ENCODE measurements at places on chromosomes 6 and 20.

DNA sequence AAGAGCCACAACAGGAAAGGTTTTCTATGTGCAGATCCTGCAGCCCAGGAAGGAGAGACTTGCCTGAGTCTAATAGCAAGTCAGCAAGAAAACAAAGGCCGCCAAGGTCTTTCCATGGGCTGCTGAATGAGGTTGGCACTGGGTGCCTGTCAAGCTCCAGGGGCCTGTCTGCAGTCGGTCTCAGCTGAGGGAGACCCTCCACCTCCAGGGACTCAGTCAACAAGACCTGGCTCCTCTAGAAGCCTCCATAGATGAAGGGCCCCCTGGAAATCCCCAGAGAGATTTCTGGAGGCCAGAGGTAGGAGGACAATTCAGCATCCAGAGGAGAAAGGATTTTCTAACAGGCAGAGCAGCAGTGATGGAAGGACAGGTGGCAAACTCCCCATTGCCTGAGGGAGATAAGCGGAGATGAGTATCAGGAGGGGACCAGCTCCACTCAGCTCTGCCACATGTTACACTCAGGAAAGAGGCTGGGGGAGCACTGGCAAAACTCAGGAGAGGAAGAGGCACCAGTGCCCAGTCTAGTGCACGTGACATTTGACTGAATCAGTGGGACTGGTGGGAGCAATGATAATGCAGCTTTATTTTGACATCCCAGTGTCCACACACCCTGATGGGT lies 33.5 kb upstream of the FKBP1A start:
- DNase-seq = no peak

- no peak for DNase-seq
These were observed 150.7 kb downstream of the RIMS1 start for GRCh38 chr6:72037006-72037405.

GRCh38 chr6:110642711-110643110 lies 166.3 kb upstream of the SLC22A16 start:
- no peak for DNase-seq

DNA sequence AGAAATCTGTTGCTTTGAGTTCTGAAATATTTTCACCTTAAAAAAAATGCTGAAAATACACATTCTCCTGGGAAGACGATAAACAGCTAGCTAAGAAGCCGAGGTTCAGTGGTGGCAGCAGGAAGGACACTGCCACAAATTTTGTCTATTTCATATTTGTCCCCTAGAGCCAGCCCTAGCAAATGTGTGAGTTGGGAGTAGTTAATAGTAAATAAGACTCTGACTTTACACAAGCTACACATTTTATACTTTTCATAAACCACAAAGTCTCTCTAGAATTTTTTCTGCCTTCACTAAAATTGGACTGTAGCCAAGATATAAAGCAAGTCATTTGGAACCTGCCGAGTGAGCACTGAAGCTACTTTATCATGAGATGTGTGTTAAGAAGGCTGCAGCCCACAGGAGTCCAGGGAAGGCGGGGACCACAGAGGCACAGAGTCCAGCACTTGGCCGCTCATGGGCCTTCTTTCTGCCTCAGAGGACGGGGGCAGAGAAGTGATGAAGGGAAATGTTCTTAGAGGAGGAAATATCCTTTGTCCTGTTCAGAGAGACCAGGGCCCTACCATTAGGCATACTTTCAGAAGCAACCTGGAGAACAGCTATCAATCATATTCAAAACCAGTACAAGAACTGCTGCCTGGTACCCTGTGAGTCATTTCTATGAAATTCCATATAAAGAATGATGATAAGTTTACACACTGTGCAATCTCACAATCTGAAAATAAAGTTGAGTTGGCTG lies 241.7 kb upstream of the TAB2 start:
- no peak for DNase-seq

DNA sequence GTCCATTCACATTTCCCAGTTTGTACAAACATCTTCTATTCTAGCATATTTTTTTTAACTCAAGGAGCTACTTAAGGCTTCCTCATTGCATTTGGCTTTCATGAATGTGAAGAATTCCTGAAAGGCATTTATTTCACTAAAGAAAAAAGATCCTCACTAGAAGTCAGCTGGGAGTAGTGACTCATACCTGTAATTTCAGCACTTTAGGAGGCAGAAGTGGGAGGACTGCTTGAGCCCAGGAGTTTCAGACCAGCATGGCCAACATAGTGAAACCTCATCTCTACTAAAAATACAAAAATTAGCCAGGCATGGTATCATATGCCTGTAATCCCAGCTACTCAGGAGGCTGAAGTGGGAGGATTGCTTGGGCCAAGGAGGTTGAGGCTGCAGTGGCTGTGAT lies 30.9 kb upstream of the XRN2 start:
- DNase-seq = no peak

DNA sequence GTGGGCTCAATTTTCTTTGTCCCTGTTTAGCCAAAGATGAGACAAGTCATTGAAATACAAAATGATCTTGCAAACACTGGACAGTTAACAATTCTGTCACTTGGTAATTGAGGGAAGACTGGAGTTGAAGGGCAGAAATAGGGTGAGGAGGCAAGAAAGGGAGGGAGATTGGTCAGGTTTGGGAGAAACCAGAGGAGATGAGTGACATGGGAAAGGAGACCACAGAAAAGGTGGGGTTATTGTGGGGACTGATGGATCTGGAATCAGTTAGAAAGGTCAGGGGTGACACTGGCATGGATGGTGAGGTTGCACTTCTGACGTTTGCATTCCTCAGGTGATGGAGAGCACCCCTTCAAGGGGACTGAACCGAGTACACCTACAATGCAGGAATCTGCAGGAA lies 693 bp downstream of the GTF2H4 start:
- DNase-seq = no peak

DNA sequence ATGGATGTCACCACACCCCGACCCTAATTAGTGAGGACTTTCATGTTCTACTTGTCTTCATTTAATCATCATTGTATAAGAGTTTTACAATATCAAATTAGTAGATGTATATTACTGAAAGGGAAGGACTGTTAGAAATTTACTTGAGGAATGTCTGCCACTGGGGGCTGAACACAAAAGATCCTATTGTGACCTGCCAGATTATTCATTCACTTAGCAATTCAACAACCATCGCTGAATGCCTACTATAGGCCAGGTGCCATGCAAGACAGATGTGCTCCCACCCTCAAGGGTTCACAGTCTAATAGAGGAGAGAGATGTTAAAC lies 8.0 kb upstream of the RBCK1 start:
- no peak for DNase-seq

DNA sequence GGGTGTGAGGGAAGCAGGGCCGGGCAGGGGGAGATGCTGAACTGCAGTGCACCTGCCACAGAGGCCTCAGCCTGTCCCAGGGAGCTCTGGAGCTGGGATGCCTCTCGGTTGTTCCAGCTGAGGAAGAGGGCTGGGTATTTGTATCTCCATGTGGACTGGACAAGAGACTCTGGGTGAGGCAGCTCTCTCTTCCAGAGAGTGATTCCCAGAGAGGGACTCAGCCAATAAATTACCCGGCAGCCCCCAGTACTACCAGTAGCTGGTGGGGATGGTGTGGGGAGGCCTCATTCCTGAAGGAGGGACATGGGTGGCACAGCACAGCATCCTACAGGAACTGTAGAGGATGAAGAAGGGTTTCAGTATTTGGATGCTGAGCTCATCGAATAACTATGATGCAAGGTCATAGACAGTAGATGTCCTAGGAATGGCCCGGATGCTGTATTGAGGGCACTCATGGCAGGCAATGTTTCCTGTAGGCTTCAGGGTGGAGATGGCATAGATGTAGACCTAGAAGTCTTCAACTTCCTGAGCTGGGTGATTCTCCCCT lies 1.4 kb downstream of the FGD2 start:
- no peak for DNase-seq

- no peak for DNase-seq
These were observed 16.9 kb upstream of the MLIP start for GRCh38 chr6:54094293-54094692.

- no peak for DNase-seq
These were observed 17.4 kb upstream of the CD83 start for GRCh38 chr6:14100138-14100537.

- no peak for DNase-seq
These were observed 37.7 kb upstream of the ARHGAP18 start for GRCh38 chr6:129747588-129748112.
